Stromal cell of bone marrow (primary cell): ENCODE measurements at places on chromosomes 5 and 9.

DNA sequence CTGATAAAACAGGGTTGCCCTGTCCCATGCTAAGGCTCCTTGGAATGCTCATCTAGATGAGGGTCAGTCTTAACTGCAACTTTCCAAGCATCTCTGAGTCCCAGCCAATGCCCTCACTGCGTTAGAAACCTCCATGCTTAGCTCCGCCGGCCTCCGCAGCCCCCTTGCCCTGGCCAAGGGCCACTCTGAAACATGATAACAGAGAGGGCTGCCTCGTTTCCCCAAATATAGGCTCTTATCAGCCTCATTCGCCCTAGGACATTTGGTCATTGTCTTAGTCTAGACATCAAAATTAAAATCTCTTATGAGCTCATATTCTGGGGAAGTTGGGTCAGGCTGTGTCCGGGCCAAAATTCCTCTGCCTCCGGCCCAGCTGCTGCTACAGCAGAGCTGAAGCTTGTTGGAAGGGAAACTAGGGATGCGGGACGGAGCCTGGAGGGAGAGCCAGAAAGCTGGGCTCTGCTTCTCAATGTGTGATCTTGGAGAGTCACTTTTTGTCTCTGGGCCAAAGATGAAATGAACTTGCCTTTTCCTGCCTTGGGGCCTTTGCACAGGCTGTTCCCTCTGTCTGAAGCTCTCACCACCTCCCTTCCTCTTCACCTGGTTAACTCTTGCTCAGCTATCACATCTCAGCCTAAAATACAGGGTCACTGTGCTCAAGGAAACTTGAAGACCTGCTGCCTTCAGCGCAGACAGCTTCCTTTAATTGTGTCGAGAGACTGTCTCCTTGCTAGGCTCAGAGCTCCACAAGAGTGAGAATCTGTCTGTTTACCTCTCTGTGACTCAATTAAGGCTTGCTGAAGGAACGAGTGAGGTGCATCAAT is 191.3 kb downstream of the RGS3 start:
- DNase-seq = no peak

- no peak for DNase-seq
These were observed 32.6 kb downstream of the ADAMTS2 start for GRCh38 chr5:179312557-179313235.

DNA sequence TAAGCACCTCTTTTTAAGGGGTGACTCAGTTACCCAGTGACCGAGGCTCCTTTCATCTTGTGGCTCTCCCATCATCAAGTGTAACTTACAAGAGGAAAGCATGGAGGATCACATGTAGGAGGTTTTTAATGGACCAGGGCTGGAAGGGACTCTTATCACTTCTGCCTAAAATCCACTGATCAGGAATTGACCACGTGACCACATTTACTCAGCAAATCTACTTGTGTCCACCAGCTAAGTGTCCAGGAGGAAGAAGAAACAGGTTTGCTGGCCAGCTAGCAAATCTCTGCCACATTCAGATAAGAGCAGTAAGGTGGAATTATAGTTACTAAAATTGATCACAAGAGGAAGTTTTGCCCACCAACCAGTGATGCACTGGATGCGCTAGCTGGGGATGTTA is 486.0 kb downstream of the ENC1 start:
- DNase-seq = no peak

- DNase-seq = peak; percentile 12
These were observed 24.8 kb upstream of the OTP start for GRCh38 chr5:77663090-77663863.

DNA sequence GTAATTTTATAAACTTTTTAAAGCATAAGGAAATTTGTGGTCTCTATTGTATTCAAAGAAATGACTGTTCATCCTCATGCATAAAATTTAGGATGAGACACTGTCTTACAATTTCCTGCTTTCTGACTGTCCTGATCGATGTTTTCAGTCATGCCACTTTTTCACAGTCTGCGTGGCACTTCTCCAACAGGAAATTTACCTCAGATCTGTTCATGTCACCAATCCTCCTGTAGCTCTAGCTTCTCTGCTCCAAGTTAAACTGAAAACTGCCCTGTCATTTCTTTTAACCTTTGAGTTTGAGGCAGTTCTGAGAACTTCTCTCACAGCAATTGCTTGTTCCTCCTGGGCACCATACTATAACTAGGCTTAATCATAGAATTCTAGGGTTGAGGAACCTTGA is 455.1 kb downstream of the EFNA5 start:
- no peak for DNase-seq

- no peak for DNase-seq
These were observed 8.7 kb downstream of the GARIN3 start for GRCh38 chr5:157157293-157157891.

DNA sequence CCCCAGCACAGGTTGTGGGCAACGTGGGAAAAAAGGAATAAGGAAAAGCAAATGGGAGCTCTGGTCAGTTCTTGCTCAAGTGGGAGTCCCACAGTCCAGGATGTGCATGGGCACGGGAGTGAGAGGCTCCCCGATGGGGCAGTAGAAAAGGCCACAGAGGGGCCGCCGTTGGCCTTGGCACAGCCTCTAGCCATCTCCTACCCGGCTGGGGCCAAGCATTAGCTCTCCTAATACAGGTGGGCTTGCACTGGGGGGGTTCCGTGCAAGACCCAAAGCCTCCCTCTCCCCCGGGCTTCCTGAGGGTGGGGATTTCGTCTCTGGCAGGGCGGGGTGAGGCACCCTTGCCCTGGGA is 212.2 kb upstream of the MVB12B start:
- no peak for DNase-seq

DNA sequence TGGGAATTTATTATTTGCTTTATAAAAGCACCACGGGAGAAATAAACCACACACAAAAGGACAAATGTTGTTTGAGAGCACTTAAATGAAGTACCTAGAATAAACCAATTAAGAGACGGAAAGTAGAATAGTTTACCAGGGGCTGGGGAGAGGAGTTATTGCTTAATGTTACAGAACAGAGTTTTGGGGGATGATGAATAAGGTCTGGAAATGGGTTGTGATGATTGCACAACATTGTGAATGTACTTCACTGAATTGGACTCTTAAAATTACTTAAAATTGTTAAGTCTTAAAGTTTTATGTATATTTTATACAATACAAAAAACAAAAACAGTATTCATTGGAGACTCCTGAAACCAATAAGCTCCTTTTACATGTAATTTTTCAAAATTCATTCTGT is 1.5 kb downstream of the ZBTB43 start:
- peak; percentile 26 for DNase-seq

DNA sequence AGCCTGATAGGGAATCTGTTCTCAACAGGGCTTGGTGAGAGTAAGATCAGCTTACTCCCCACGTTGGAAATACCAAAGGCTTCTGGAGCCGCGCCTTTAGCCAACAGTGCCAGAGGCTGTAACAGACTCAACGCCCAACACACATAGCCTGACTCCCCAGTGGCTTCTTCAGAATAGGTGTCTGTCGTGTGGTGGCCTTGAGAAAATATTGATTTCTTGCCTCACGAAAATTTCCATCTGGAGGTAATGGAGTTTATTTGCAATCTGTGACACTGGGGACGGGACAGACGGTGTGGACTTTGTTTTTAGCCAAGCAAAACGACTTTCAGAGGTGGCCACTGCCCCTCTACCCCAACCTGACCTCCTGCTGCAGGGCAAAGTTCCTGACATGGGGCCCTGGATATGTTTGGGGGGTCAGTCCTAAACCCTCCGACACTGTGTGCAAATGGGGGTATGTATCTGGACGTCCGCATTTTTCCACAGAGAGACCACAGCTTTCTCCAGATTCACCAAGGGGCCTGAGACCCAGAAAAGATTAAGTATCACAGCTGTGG is 189.3 kb downstream of the CDK5RAP2 start:
- DNase-seq = no peak

- DNase-seq = no peak
These were observed 197.8 kb upstream of the NREP start for GRCh38 chr5:111954516-111955395.

DNA sequence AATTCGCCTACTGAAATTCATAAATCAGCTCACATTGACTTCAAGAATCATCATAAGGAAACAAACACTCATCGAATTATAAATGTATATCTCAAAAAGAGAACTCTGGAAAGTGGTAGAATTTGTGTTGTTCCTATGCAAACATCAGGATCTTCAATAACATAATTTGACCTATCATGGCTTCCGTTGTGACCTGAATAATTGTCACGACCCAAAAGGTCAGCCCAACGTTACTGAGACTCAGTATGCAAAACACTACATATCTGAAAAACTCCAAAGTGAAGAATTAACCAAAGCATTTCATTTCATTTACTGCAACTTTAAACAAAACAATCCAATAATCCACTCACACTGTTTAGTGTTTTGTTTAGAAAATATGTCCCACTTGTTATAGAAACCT is 1.2 kb downstream of the RAPGEF6 start:
- no peak for DNase-seq

DNA sequence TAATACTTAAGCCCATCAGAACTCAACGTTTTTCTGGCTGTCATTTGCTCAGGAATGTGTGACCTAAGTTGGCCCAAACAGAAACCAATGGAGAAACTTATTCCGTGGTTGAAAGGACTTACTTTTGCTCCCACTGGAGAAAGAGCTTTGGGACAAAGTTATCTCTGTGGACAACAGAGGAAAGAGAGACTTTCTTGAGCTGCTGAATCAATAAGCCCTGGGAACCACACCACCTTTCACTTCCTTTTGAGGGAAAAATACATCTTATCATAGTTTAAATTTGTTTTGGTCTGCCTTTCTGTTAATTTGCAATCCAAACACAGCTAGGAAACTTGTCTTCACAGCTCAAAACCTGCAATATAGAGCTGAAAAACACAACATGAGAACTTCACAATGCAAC is 62.8 kb upstream of the VCAN start:
- no peak for DNase-seq

DNA sequence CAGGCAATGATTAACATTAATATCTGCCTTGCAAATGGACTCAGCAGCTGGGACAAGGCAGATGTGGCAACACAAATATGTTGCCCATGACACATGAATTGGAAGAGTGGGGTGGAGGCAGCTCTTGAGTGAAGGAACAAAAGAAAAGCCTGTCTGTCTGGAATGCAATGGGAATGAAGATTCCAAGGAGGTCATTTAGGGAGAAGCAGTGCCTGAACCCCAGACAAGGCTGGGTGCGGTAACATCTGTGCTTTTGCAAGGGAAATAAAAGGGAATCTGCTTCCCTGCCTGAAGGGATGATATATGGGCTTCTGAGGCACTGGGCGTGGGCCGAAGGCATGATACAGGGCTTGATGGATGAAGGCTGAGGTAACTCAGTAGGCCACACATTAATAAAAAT is 94.1 kb upstream of the TRIM32 start:
- DNase-seq = no peak

DNA sequence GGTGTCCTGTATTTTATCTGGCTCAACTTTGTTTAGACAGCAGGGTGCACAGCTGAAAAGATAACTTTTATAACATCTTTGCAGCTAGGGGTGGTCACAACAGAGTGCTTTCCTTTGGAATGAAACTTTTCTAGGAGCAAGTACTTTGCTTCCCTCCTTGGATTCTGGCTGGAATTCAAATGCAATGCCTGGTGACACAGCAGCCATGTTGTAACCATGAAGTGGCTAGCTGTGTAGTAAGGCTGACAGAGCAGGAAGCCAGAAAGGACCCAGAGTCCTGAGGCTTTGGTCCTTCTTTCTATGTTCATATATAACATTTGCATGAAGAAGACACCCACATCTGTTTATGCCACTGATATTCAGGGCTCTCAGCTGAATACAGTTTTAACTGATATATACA is 48.1 kb downstream of the TENT4A start:
- no peak for DNase-seq

GRCh38 chr5:177426566-177427210 is at the start of gene GRK6:
Gene GRK6 (plus strand): TSS chr5:177426676. CDS start chr5:177426846, 170 bp downstream.
- no peak for DNase-seq

GRCh38 chr5:43197535-43197934 is 5.5 kb downstream of the NIM1K start:
- no peak for DNase-seq

GRCh38 chr5:80659106-80659505 is 4.3 kb upstream of the DHFR start:
- peak; percentile 7 for DNase-seq

DNA sequence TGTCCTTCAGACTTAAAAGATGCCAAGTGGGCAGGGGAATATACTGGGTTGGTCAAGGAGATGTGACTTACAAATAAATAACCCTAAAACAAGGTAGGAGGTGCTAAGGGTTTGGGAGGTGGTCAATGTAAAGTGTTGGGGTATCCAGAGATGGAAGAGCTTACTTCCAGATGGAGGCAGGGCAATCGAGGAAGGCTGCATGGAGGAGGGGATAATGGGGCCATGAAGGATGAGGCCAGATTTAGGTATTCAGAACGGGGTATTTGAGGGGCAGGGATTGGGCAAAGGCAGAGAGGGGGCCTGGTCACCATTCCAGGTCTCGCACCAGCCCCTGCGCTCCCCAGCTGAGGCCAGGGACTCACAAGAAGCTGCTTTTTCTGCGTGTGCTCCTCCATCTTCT is 57.9 kb upstream of the FBXW11 start:
- DNase-seq = no peak

DNA sequence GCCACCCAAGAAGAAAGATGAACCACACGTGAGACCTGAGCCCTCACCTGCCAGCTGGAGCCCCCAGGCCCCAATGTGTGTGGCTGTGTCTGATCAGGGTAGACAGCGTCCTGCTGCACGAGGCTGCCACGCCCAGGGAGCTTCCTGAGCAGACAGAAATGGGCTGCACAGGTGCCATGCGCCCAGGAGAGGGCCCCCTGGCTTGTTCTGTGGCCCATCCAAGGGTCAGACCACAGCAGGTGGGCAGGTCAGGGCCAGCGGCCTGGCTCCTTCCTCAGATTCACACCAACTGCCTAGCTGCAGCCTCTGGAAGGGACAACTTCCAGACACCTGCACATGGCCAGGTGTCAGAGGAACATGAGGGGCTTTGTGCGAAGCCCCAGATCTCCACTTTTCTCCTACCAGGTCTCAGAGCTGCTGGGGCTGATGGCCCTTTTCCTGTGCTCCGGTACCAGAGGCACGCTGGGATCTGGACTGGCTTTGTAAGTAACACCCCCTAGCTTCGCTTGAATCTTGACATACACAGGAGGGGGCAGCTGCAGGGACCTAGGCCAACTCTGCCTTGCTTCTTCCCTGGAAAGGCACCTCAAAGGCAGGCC is 10.8 kb downstream of the SARDH start:
- no peak for DNase-seq

GRCh38 chr9:38765101-38765500 is 45.2 kb upstream of the FAM240B start:
- no peak for DNase-seq

DNA sequence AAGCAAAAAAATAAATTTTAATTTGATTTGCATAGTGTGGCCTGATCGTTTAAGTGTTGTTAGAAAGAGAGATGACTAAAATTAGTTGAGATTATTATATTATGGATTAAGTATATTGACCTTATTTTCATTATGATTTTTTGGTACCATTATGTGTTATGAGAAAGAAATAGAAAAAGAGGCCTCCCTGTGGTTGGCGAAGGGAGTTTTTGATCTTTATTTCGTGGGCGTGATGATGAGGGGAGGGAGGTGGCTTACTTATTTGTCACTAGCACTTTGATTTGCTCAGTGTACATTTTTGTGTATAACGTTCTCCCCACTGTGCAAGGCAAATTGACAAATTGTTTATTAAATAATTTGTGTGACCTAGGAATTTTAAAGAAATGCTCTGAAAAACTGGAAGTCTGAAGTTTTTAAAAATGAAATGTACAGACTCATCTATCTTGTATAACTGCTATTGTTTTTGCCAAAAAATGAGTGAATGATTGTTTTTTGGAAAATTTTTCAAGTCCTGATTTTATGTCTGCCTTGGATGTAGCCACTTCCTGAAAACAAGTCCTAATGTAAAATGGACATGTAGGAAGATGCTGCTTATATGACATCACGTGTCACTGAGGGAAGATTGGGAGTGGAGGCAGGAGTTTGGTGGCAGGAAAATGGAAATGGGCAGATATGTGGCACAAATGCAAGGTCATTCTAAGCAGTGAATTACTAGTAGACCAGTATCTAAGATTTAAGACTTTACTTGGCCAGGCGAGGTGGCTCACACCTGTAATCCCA is 3.0 kb downstream of the DAPK1 start:
- no peak for DNase-seq
